ENCODE measurements at places on chromosomes 1 and 21. TPM values are rescaled to one million over a fixed set of nuclear protein-coding genes. Genes with fewer than 3 reads are reported as not detected.
A peak's percentile ranks its signal among the peaks of the same experiment; 100 is the strongest.

GRCh38 chr1:92969517-92969916 is 8.3 kb upstream of the DIPK1A start:
- DNase-seq, result no peak

GRCh38 chr1:158951956-158952355 is 20.6 kb downstream of the PYHIN1 start:
- DNase-seq, result no peak

DNA sequence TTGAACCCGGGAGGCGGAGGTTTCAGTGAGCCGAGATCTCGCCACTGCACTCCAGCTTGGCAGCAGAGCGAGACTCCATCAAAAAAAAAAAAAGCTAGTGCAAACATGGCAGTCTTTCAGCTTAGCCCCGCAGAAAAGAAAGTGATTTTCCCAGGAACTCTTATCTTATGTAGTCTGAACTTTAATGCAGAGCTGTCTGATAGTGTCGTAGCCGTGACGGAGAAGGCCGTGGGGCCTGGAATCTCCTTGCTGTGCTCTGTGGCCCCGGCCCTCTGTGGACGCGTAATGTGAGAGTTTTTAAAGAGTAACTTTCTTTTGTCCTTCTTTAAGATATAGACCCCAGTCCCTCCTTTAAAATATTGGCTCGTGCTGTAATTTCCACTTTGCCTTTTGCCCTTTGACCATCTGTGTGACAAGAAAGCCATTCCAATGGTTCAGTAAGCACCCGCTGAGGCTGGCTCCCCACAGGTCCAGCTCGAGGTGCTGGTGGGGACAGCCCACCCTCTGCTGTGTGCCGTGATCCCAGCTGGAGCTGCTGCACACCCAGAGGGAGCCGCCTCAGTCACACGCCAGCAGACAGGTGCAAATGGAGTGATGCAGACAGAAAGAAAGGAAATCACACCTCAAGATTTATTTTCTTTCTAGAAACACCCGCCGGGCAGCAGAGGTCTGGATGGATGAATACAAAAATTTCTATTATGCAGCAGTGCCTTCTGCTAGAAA is 164.0 kb downstream of the PGBD5 start:
- DNase-seq, result no peak

DNA sequence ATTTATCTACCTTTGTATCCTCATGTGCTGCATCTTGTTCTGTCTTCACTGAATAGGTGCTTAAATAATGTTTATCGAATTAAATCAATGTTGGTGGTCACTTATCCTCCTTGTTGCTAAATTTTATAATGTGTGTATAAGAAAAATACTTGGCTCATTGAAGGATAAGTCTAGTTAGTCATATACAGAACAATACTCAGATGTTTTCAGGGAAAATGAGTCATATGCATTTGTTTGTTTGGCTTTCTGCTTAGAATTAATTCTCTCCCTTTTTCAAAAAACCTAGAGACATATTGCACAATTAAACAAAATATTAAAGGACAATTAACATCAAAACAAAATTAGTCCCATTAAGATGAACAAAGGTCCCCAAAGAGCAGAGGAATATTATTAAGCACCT is 89.0 kb downstream of the UBE2U start:
- no peak for DNase-seq

DNA sequence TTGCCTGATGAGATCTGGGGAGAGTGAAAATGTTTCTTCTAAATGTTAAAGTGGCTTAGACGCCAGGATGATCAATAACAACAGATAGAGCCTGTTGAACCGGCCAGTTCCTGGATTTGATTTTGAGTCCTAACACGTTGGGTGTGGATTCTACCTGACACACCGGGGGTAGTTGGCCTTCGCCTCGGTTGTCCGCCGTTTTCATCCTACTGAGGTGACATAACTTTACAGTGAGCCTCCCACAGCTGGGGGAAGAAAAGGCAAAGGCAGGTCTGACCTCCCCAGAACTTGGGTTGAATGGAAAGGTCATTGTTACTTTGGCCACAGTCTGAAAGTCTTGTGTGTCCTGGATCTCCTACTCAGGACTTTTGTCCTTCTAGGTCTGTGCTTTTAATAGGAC is 1.1 kb downstream of the PGD start:
- no peak for DNase-seq

GRCh38 chr1:94237291-94238226 is at the start of gene ARHGAP29:
Gene ARHGAP29, minus strand, starts transcription at chr1:94237584. Its CDS starts 5,973 bp downstream, at chr1:94231611.
- peak; percentile 93 for DNase-seq

DNA sequence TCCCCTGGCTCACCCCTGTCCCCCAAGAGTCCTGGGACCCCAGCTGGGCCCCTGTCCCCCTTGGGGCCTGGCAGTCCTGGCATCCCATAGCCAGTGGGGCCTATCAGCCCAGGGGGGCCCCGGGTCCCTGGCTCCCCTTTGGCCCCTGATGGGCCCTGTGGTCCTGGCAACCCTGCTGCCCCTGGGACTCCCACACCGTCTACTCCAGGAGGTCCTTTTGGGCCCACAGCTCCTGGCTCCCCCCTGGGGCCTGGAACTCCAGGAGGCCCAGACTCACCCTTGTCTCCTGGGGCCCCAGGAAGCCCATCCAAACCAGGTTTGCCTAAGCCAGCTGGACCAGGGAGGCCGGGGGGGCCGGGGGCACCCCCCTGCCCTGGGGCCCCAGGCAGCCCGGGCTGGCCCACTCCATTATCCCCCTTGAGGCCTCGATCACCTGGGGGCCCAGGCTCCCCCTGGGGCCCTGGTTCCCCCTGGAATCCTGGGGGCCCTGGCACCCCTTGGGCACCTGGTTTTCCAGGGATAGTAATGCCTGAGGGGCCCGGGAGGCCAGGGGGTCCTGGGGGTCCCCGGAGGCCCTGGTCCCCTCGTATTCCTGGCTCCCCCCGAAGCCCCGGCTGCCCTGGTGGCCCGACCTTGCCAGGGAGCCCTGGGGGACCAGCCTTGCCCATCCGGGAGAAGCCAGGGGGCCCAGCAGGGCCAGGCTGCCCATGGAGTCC is 10.1 kb downstream of the ADPRS start:
- DNase-seq, result no peak

- no peak for DNase-seq
Observed at GRCh38 chr1:30371179-30371788, 352.1 kb downstream of the MATN1 start.

DNA sequence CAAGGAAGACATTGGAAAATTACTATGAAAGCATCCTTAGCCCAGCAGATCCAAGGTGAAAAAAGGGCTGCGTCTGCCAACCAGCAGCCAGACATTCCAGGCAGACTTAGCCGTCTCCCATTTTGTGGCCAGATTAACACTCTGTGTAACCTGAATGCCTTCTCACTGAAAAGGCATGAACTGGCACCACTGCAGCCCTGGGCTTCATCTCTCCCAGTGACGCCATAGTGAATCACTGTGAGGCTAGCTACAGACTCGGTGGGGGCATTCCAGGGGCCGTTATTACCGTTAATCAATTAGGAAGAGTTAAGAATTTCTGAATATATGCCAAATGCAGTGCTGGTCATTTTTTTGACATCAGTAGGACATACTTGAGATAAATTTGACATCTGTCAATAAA is 627.4 kb downstream of the LMO4 start:
- DNase-seq, result no peak

GRCh38 chr1:23667411-23667810 is 24.2 kb upstream of the RPL11 start:
- DNase-seq, result no peak

DNA sequence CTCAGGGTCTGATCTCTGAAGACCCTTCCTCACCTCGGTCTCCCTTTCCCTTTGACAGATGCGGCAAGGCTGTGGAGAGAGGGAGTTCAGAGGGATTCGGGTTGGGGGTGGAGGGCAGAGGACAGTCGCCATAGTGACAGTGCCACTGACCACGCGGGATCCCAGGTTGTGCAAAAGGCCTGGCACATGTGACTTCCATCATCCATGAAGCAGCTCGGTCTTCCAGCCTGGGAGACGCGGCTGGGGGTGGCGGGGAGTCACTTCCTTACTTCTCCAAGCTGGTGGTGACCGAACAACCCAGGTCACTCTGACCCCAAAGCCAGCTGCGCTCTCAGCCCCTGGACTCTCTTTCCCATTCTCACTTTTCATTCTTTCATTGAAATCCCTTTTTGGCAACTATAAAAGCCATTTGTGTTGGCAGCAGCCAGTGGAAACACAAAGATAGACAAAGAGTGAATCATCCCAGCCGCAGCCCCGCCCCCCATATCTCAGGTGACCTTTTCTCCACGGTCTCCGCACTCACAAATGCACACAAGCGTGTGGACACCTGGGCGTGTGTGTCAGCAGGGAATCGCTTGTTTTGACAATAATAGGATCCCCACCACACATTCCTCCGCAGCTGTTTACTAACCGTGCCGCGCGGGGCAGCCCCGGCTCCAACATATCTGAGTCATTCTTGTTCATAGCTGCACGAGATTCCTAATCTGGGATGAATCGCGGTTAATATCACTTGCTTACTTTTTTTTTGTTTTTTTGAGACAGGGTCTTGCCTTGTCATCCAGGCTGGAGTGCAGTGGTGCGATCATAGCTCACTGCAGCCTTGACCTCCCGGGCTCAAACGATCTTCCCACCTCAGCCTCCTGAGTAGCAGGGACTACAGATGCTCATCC is 68.3 kb downstream of the DHRS3 start:
- DNase-seq, result peak; percentile 83

DNA sequence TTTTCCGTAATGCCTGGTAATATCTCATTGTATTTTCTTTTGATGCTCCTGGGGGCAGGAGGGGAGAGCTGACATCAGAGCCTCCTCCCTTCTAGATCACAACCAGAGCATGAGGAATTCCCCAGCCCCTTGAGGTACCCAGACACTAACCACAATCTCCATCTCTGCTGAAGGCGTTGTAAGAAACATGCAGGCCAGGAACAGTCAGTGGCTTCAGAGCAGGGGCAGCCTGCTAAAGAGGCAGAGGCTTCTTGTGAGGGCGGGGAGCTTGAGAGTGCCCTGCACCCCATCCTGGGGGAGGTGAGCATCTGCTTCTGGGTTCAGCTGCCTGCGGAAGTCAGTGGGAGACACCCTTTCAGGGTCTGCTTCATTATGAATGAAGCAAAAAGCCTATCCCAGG is 19.0 kb downstream of the MAPKAPK2 start:
- DNase-seq, result no peak

GRCh38 chr1:180168786-180169639 is 14.3 kb downstream of the QSOX1 start:
- DNase-seq, result no peak

- no peak for DNase-seq
Observed at GRCh38 chr1:159700312-159700711, 14.1 kb downstream of the CRP start.

DNA sequence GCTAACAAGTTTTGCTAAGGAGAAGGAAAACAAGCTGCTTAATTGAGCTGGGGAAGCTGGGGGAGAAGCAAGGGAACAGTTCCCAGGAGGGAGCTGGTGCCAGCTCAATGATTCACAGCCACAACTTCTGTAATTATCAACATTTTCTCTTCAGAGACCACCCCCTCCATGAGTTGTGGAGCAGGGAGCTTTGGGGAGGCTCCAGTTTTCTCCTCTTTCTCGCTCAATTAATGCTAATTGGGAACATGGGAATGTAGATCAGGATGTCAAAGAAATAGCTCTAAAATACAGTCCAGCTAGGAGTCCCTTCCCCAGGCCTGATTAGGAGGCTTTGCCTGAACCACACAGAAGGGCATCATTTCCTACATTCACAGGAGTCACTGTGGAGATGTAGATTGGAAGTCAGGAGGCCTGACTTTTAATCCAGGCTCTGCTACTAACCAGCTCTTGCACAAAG is 12.1 kb upstream of the MNDA start:
- DNase-seq, result no peak

DNA sequence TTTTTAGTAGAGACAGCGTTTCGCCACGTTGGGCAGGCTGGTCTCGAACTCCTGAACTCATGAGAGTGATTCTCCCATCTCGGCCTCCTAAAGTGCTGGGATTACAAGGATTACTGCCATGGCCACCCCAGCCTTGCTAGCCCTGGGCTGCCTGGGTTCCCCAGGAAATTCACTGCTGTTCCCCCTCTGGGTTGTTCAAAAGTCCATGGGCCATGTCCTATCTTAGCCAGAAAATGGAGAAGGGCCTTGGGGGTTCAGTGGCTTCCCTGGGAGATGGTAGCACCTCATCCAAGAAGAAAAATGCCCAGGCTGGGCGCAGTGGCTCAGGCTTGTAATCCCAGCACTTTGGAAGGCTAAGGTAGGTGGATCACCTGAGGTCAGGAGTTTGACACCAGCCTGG is 20.9 kb downstream of the SLC26A9 start:
- DNase-seq, result peak; percentile 51

DNA sequence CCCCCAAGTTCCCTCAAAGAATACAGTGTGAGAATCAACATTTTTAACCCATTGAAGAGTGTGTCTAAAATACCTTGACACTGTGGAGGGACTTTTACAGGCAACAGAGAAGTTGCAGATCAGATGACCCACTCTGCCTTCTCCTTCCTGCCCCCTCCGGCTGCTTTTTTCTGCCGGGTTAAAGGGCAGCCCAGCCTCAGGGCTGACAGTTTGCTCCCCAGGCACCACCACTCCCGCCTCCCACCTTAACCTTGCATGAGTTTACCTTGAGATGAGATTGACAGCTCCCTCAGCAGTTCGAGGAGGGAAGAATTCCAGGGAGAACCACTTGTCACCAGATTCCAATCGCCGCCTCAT is 3.2 kb downstream of the MTHFR start:
- no peak for DNase-seq

DNA sequence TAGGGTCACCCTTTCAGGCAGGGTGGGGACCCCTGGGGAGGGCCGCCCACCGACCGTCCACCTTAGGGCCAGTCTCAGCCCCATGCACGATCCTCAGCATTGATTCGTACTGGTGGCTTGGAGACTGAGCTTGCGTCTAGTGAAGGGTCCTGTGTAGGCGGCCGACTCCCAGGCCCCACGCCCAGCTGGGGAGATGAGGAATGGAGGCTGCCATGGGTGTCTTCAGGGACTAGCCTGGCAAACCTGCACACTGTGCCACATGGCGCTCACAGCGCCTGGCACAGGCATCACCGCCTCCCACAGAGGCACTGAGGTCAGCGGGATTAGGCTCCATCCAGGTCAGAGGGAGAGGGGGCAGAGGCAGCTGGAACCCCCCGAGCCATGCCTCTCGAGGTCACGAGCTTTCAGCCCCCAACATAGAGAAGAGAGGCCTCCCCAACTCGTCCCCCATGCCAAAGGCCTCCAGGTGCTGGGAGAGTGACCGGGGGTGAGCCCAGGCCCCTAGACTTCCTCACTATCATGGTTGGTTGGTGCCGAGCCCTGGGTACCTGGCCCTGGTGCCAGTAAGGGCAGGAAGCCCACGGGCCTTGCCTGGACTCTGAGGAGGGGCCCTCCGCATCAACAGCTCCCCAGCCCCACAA is 51.0 kb downstream of the SIK1 start:
- DNase-seq, result peak; percentile 81

The COL24A1 gene
- total RNA-seq, result 2.8 TPM

The AQP10 gene
- not detected for total RNA-seq

The TMEM167B gene
- total RNA-seq, result 40.3 TPM

The CDCA8 gene
- total RNA-seq, result 5.7 TPM

The S100A9 gene
- total RNA-seq, result not detected

The PCNT gene
- 37.3 TPM for total RNA-seq

The NT5C1A gene
- total RNA-seq, result 0.31 TPM

The PAQR6 gene
- 4.9 TPM for total RNA-seq

The CLCA4 gene
- not detected for total RNA-seq

The BMP8B gene
- 0.07 TPM for total RNA-seq

The AMY1C gene
- not detected for total RNA-seq

All from chondrocyte (in vitro differentiated cells).